Natural killer cell treated with Interleukin-12 subunit alpha and Interleukin-12 subunit beta and Interleukin-15 and Interleukin-18, amount 100 ng/mL, for 72 hours (primary cell): ENCODE measurements at places on chromosomes 13 and 19.

GRCh38 chr13:106418556-106418955 is 116.9 kb downstream of the EFNB2 start:
- no peak overlapping the region for H3K27ac ChIP-seq
- no peaks in the 10 kb centered on the region for H3K4me1 ChIP-seq
- DNase-seq: no peak

GRCh38 chr13:40592035-40592434 is 74.4 kb downstream of the FOXO1 start:
- DNase-seq: no peak
- peaks cover 44% of the 10 kb centered on the region for H3K4me1 ChIP-seq
- H3K27ac ChIP-seq: no peak overlapping the region

- DNase-seq: no peak
- H3K4me1 ChIP-seq: peaks cover 27% of the 10 kb centered on the region
- H3K27ac ChIP-seq: peak overlapping the region; percentile 82
- no peaks in the 10 kb centered on the region for H3K36me3 ChIP-seq
- H3K27me3 ChIP-seq: peaks cover 2% of the 10 kb centered on the region
- peak overlapping the region; percentile 52 for H3K4me3 ChIP-seq
Observed at GRCh38 chr13:50422181-50423148, 407.2 kb downstream of the KCNRG start.

DNA sequence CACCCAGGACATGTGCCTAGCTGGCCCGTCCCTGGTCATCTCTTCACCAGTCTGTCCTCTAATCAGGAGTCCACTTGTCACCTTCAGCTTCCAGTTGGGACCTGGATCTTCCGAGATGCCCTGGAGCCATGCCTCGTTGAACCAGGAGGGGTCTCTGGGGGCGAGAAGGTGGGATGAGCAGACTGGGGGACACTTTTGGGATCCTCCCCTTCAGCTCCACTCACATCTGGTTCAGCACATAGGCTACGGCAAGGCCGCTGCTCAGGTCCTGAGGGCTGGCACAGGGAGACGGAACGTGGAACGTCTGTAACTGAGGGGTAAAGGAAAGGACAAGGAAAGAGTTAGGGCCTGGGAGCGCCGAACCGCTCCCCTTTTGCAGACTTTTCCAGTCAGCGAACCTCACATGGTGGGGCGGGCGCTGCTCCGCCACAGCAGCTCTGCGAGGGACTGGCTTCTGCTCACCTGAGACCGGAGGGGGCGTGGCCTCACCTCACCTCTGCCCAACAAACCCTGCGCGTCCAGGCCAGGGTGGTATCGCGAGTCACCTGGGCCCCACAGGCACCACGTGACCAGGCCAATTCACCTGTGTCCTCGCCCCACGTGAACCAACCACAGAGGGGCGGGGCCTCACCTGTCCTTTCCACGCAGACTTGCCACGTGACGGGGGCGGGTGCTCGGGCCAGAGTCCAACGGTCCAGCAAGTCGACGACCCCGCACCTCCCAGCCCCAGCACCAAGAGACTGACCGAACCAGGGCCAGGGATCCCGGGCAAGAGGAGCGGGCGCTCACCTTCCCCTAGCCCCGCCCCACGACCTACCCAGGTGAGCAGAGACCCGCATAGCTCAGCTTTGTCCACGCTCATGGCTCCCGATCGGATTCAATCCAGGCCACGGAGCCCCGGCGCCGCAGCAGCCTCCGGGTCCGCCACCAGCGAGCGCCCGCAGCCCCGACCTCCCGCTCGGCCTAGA is at the start of gene HOOK2:
HOOK2 (minus strand) TSS at position 965 of the 968 bp plus-strand sequence; CDS start at position 862, 103 bp downstream.
- H3K4me1 ChIP-seq: peaks cover 25% of the 10 kb centered on the region
- no peaks in the 10 kb centered on the region for H3K36me3 ChIP-seq
- H3K4me3 ChIP-seq: peak within 1 kb of the TSS; percentile 78
- no peaks in the 10 kb centered on the region for H3K27me3 ChIP-seq

DNA sequence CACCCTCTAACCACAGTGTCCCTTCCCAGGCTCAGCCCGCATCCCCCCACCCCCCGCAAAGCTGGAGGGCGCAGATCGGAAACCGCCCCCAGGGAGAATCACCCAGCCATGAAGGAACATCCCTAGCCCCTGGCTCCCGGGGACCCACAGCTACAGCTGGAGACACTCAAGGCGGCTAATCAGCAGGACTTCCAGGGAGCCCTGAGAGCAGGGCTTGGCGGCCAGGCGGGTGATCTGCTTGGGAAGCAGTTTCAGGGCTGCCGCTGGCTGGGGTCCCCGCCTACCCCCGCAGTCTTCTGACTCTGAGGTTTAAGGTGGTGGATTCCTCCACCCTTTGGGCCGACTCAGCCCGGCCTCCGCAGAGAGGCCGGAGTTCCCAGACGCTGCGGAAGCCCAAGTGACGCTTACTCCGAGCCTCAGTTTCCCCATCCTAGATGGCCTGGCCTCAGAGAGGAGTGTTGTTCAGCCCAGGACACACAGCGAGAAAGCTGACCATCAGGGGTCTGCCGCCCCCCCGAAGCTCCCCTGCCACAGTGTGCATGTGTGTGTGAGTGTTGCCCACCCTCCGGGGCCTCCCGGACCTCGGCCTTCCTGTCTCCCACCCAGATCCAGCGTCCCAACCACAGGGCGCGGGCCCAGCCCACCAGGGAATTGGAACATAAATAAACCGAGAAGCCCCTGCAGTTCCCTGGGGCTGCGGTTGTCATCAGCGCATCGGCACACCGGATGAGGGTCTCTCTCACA is 9.8 kb downstream of the FUT6 start:
- H3K4me3 ChIP-seq: peak overlapping the region; percentile 38
- peaks cover 10% of the 10 kb centered on the region for H3K4me1 ChIP-seq
- no peak for DNase-seq
- no peaks in the 10 kb centered on the region for H3K36me3 ChIP-seq

GRCh38 chr13:33174931-33175330 is 110.6 kb downstream of the STARD13 start:
- no peaks in the 10 kb centered on the region for H3K27me3 ChIP-seq
- H3K4me3 ChIP-seq: no peak overlapping the region
- H3K27ac ChIP-seq: no peak overlapping the region

- no peaks in the 10 kb centered on the region for H3K36me3 ChIP-seq
- H3K4me1 ChIP-seq: no peaks in the 10 kb centered on the region
- H3K27ac ChIP-seq: no peak overlapping the region
- H3K27me3 ChIP-seq: no peaks in the 10 kb centered on the region
- no peak for DNase-seq
- no peak overlapping the region for H3K4me3 ChIP-seq
Observed at GRCh38 chr13:89982407-89983095, 1364.9 kb upstream of the MIR17HG start.

- H3K27ac ChIP-seq: no peak overlapping the region
- no peak for DNase-seq
- peaks cover 9% of the 10 kb centered on the region for H3K27me3 ChIP-seq
- H3K4me3 ChIP-seq: no peak overlapping the region
- H3K36me3 ChIP-seq: no peaks in the 10 kb centered on the region
Observed at GRCh38 chr13:47121092-47121763, 224.4 kb upstream of the HTR2A start.

DNA sequence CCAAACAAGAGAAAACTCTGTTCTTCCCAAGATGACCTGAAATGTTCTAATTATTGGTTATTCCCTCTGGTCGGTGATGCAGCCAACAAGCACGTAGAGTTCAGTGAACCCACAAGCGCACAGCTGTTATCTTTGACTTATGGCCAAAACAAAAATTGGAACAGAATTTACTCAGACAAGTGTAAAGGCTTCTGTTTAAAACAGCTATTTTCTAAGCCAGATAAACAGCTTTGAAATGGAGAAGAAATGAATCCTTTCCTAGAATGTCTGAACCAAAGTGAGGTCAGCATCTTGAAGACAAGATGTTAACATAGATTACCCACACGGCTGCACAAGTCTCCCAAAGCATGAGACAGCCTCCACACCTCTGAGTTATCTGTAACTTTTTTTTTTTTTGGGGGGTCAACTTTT is 669.2 kb downstream of the DIAPH3 start:
- no peak for DNase-seq
- no peaks in the 10 kb centered on the region for H3K36me3 ChIP-seq
- no peaks in the 10 kb centered on the region for H3K4me1 ChIP-seq
- H3K4me3 ChIP-seq: no peak overlapping the region
- H3K27me3 ChIP-seq: no peaks in the 10 kb centered on the region

DNA sequence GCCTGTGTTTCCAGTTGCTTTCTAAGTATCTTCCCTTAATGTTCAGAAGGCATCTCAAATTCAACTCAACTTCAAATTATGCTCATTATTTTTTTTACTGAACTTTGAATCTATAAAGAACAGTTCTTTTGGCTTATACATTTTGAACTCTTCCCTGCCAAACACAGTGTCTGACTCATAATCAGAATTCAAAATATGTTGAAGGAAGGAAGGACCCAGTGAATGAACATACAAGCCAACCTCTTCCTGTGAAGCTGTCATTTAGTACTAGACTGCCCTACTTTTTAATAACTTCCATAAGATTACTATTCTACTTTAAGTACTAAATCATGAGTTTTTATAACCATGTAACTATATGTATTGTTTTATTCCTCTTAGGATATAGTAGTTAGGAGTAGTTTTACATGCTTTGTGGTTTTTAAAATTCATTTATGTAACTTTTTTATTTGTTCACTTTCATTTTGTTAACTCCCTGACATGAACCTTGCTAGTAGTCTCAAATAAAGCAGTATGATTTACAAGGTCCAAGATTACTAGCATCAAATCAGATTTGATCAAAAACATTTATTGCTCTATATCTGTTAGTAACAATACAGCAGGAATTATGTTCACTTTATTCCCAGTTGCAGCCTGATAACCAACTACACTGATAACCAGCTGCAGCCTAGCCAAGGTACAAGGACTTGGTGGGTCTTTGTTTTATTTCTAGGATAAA is 6.4 kb downstream of the NUDT15 start:
- H3K27ac ChIP-seq: peak overlapping the region; percentile 64
- no peak for DNase-seq
- peak overlapping the region; percentile 71 for H3K4me3 ChIP-seq

- no peaks in the 10 kb centered on the region for H3K4me1 ChIP-seq
- no peak overlapping the region for H3K27ac ChIP-seq
- no peaks in the 10 kb centered on the region for H3K27me3 ChIP-seq
- no peaks in the 10 kb centered on the region for H3K36me3 ChIP-seq
Observed at GRCh38 chr13:82224806-82225205, 1657.5 kb downstream of the SLITRK1 start.

GRCh38 chr19:11323601-11324078 is 15.8 kb downstream of the RAB3D start:
- peak overlapping the region; percentile 80 for H3K4me3 ChIP-seq
- H3K36me3 ChIP-seq: no peaks in the 10 kb centered on the region
- no peaks in the 10 kb centered on the region for H3K27me3 ChIP-seq
- peak overlapping the region; percentile 91 for H3K27ac ChIP-seq
- no peak for DNase-seq
- H3K4me1 ChIP-seq: peaks cover 42% of the 10 kb centered on the region

- no peaks in the 10 kb centered on the region for H3K27me3 ChIP-seq
- H3K36me3 ChIP-seq: peaks cover 27% of the 10 kb centered on the region
- no peak overlapping the region for H3K4me3 ChIP-seq
Observed at GRCh38 chr13:91359631-91360030, 12.1 kb downstream of the MIR17HG start.

GRCh38 chr19:38499532-38499931 is 66.0 kb downstream of the RYR1 start:
- H3K27ac ChIP-seq: no peak overlapping the region
- no peak overlapping the region for H3K4me3 ChIP-seq
- DNase-seq: no peak
- no peaks in the 10 kb centered on the region for H3K4me1 ChIP-seq

DNA sequence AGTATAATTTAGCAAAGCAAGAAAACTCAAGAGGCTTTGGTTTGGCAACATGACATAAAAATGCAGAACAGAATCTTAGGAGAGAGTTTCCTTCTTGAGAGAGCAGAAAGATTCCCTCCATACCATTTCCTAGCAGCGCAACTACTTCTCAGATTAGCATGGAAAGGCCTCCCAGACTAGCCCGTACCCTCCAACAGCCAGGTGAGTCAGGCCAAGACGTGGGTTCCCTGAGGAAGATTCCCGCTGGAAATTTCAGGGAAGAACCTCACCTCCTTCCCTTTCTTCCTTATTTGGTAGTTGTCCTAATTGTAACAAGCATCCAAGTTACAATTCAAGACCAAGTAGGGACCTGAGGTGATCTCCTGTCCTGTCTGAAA is 12.3 kb downstream of the COL4A2 start:
- DNase-seq: no peak
- H3K36me3 ChIP-seq: no peaks in the 10 kb centered on the region
- H3K4me3 ChIP-seq: no peak overlapping the region
- H3K27ac ChIP-seq: no peak overlapping the region
- peaks cover 17% of the 10 kb centered on the region for H3K27me3 ChIP-seq

DNA sequence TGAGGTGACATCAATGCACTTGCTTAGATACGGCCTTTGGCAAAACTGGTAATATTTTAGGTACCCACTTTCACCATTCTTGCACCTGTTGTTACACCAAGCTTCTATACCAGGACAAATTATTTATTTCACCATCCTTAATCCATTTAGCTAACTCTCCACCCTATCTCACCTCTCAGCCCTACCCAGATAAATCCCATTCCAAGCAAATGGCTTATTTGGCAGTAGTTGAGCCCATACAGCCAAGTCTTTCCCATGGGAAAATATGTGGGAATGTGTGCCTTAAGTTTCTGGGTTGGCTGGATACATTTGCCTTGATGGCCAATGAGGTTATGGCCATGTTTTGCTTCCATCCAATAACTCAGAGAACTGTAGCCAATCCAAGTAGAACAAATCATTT is 551.9 kb downstream of the GPC6 start:
- H3K4me1 ChIP-seq: no peaks in the 10 kb centered on the region
- no peak overlapping the region for H3K4me3 ChIP-seq
- no peaks in the 10 kb centered on the region for H3K36me3 ChIP-seq
- H3K27ac ChIP-seq: no peak overlapping the region

- peaks cover 15% of the 10 kb centered on the region for H3K36me3 ChIP-seq
- peaks cover 32% of the 10 kb centered on the region for H3K4me1 ChIP-seq
- H3K4me3 ChIP-seq: peak overlapping the region; percentile 65
- peaks cover 18% of the 10 kb centered on the region for H3K27me3 ChIP-seq
Observed at GRCh38 chr19:51448411-51449016, 9.7 kb downstream of the SIGLEC8 start.

DNA sequence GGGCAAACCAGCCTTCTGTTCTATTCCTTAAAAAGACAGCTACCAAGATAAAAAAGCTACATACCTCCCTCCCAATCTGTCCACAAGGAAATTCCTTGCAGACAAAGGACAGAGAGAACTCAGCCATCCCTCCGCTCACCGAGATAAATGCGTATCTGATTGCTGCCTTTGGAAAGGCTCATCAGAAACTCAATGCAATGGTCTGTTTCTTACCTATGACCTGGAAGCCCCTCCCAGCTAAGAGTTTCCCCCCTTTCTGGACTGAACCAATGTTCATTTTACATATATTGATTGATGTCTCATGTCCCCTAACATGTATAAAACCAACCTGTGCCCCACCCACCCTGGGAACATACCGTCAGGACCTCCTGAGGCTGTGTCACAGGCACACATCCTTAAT is 11.6 kb downstream of the BTBD2 start:
- H3K4me3 ChIP-seq: no peak overlapping the region
- H3K27me3 ChIP-seq: no peaks in the 10 kb centered on the region
- no peaks in the 10 kb centered on the region for H3K36me3 ChIP-seq
- no peak overlapping the region for H3K27ac ChIP-seq

GRCh38 chr19:7861619-7862412 is 12.4 kb downstream of the PRR36 start:
- DNase-seq: no peak
- no peak overlapping the region for H3K4me3 ChIP-seq
- H3K4me1 ChIP-seq: no peaks in the 10 kb centered on the region
- no peak overlapping the region for H3K27ac ChIP-seq
- H3K27me3 ChIP-seq: peaks cover 5% of the 10 kb centered on the region
